ENCODE measurements at places on chromosomes 5 and 9.

GRCh38 chr5:41637869-41638268, 127.5 kb upstream of the PLCXD3 start:
- DNase-seq: no peak

- DNase-seq: no peak
Observed at GRCh38 chr9:121581786-121582600, 69.4 kb upstream of the DAB2IP start.

DNA sequence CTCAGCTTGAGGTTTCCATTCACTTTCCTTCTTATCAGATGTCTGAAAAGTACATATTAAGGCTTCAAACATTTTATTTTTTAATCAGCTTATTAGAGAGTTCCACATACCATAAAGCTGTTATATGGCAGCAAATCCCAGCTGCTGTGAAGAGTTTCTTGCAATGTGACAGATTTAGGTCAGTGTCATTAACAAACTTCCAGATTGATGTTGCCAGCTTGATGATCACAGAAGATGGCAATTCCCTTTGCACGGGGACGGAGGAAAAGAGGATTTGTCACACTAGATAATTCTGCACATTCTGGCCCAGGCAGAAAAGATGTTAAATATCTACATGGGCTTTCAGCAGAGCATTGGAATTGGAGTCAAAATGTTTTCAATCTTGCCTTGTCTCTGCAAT, 215.8 kb downstream of the BRINP1 start:
- DNase-seq: no peak

DNA sequence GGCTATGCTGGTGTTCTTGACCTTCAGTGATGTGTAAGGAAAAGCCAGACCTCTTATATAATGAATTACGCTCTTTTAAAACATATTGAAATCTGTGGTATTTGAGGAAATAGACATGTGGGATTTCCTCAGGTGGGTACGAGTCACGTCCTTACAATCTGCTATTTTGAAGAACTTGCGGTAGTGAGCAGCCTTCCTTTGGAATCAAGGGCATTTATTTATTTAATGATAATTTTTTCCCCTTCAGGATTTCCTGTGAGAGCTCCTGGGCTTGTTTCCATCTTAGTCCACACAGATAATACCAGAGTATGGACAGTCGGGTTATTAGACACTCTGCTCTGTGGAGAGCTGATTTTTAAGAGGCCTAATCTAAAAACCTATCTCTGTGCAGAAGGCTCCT, 167.9 kb downstream of the ARHGEF28 start:
- DNase-seq: no peak

All from sigmoid colon (tissue), 7 donors.